Ovary (tissue), 10 donors: ENCODE measurements at places on chromosomes 3 and 15. TPM values are rescaled to one million over a fixed set of nuclear protein-coding genes. Genes with fewer than 3 reads are reported as not detected.
A peak's percentile ranks its signal among the peaks of the same experiment; 100 is the strongest.

DNA sequence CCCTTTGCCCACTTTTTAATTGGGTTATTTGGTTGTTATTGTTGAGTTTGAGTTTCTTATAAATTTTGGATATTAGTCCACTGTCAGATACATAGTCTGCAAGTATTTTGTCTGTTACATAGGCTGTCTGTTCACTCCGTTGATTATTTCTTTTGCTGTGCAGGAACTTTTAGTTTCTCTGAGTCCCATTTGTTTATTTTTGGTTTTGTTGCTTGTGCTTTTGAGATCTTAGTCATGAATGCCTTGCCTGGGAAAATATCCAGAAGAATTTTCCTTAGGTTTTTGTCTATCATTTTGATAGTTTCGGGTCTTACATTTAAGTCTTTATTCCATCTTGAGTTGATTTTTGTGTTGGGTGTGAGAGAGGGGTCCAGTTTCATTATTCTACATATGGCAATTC is 254.5 kb downstream of the NLGN1 start:
- H3K27ac ChIP-seq = no peak overlapping the region
- no peaks in the 10 kb centered on the region for H3K4me1 ChIP-seq
- H3K36me3 ChIP-seq = no peaks in the 10 kb centered on the region
- no peaks in the 10 kb centered on the region for H3K27me3 ChIP-seq

DNA sequence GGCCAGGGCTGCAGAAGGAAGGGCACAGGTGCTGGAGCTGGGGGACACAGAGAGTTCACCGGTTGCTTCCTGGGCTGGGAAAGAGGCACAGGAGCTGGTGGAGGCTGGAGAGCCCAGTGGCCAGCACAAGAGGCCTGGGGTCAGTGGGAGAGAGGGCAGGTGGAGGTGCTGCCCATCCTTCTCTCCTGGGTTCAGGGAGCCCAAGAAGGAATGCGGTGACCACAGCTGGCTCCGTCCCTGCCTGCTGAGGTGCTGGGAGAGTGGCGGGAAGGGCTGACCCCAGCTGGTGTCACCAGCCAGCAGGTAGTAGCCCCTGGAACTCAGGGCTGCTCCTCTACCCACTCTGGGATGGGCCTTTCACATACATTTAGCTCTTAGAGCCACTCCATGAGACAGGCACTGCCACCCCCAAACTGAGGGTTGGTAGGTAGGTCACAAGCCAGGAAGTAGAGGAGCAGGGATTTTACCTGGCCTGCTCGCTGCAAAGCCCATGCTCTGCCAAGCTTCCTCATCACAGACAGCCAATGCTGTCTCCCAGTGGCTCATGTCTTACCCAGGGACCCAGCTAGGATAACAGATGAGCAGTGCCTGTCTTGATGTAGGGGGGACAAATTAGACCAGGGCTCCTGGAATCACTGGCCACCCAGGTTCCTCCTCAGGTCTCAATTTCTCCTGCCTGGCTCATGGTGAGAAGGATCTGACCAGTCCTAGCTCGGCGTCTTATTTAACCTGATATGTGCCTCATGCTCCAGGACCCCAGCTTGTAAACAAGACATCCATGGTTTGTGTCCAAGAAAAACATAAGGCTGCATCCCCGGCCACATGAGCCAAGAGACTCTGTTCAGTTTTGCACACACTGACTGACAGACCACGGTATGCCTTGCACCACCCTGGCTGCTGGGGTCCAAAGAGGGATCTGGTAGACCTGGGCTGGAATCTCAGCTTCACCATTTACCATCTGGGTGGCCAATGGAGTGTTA is 119.2 kb downstream of the CORO2B start:
- no peak overlapping the region for H3K27ac ChIP-seq
- no peaks in the 10 kb centered on the region for H3K27me3 ChIP-seq
- H3K36me3 ChIP-seq = no peaks in the 10 kb centered on the region
- H3K4me3 ChIP-seq = no peak overlapping the region
- no peak for DNase-seq
- H3K4me1 ChIP-seq = peaks cover 7% of the 10 kb centered on the region

DNA sequence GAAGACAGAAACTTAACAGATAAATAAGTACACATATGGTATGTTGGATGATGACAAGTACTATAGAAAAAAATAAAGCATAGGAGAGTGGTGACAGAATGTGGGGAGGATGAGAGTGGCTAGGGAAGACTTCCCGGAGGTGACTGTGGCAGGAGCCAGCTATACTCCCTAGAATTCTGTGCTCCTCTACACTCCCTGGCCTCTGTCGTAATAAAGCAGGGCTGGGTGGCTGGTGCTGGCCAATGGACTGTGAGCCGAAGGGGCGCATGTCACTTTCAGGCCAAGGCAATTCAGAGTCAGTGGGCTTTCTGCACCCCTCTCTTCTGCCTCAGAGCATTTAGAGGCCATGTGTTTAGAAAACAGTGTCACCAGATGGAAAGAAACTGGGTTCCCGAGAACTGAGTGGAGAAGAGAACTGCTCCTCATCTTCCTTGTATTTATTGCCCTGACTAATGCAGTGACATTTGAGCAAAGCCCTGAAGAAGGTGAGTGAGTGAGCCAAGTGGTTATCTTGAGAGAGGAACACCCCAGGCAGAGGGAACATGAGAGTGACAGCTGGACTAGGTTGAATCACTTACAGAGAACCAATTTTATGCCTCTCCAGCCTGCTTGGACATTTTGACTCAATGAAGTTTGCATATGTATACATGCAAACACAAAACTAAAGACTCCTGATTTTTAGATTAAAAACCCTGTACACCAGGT is 5.2 kb upstream of the VPS8 start:
- no peaks in the 10 kb centered on the region for H3K27me3 ChIP-seq
- no peaks in the 10 kb centered on the region for H3K36me3 ChIP-seq
- no peak for DNase-seq
- H3K4me1 ChIP-seq = no peaks in the 10 kb centered on the region

GRCh38 chr3:32780735-32781210 is 37.0 kb upstream of the TRIM71 start:
- peak; percentile 26 for DNase-seq
- H3K4me1 ChIP-seq = peaks cover 2% of the 10 kb centered on the region
- H3K27ac ChIP-seq = no peak overlapping the region
- peak overlapping the region; percentile 41 for H3K4me3 ChIP-seq
- H3K36me3 ChIP-seq = no peaks in the 10 kb centered on the region

DNA sequence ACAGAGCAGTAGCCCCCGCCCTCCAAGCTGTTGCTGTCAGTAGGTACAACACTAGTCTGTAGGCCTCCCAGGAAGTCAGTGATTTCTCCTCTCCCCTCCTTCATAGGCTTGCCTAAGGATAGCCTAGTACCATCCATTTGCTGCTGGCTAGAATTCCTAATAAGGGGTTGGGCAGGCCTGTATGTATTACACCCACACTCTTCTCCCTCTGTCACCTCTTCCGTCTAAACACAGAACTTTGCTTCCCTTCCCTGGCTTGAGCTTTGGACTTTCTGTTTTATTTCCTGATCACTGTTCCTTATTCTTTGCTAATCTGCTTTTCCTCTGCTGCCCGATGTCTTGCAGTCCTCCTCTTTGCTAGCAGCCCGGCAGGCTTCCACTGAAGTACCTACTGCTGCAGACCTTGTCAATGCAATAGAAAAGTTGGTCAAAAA is 93.4 kb upstream of the UMPS start:
- H3K36me3 ChIP-seq = no peaks in the 10 kb centered on the region
- H3K4me1 ChIP-seq = no peaks in the 10 kb centered on the region
- H3K27me3 ChIP-seq = no peaks in the 10 kb centered on the region
- no peak overlapping the region for H3K4me3 ChIP-seq
- no peak overlapping the region for H3K27ac ChIP-seq

DNA sequence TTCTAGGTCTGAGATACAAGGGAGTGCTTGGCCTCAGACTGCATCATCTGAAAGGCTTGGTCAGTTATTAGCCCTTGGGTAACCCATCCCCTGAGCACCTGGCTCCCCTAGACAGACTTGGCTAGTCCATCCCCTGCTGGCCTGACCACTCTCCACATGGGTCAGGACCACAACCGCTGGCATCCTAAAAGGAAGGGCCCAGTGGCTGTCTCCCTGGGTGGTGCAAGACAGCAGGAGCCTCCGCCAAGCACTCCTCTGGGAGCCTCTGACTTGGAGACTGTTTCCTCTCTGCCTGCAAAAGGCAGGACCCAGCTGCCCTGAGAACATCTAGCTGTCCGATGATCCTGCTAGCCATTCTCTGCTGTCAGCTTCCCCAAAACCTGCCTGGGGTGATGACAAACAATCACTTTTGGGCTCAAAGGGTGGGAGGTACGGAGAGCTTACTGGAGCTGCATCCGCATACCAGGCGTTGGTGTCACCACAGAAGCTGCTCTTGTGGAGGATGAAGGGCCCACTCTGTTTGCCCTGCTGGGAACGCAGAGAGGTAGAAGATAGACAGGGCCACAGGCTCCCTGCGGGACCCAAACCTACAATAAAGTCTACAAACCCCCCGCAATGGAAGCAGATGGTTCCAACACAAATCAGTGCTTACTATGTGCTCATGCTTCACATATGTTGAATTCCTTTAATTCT is 108.0 kb upstream of the PRR20G start:
- DNase-seq = no peak
- no peaks in the 10 kb centered on the region for H3K4me1 ChIP-seq
- H3K4me3 ChIP-seq = no peak overlapping the region
- H3K27me3 ChIP-seq = no peaks in the 10 kb centered on the region

The SEMA3F gene
- 7.2 TPM for total RNA-seq

The SLC24A5 gene
- not detected for total RNA-seq
